Brain (organoid and tissue), 16 donors: ENCODE measurements at places on chromosomes 7 and 10. TPM values are rescaled to one million over a fixed set of nuclear protein-coding genes. Genes with fewer than 3 reads are reported as not detected.

SCIN gene
- 2.5 TPM for polyA plus RNA-seq

TUBB8 gene
- 0.29 TPM for polyA plus RNA-seq

- peak; percentile 72 for DNase-seq
Measured at GRCh38 chr10:67697724-67698131, 1.7 kb upstream of the CTNNA3 start.

GRCh38 chr7:41133690-41134299, 569.1 kb downstream of the INHBA start:
- DNase-seq: peak; percentile 51

DNA sequence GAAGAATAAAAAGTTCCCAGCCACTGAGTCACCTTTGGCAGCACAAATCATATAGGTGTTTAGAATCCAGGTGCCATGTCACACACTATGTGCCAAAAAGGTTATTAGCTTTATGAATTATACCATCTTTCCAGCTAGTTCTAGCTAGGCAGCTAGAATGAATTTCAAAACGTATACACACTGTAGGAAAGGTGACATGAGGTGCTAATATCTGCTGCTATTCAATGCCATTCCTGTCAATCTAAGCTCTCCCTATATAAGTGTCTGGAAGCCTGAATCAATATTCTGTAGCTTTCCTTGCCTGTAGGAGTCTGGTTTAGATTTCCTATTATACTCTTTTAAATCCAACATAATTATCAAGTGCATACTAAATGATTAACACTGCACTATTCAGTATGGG, 868.6 kb downstream of the GATA3 start:
- DNase-seq: no peak

DNA sequence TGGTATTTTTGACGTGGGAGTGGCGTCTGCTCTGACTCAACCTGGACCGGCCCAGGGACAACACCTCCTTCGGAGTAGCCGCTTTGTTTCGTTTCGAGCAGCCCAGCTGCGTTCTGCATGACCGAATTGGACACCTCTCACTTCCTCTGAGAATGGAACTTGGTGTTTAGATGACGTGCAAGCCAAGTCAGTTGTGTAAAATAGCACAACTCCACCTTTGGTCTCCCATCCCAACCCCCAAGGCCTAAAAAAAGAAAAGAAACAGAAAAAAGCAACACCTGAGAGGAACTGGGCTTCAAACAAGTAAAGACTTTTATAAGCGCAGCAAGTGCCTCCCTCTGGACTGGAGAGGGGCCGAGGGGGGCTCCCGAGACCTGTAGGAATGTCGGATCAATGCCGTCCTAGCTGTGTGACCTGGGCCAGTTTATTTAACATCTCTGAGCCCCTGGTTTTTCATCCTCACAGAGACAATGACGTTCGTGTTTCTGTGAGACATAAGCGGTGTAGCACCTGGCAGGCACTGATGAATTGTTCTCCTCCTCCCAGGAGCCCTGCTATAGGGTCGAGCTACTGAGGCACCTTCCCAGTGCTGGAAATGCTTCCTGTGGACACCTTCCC, 52.0 kb upstream of the SMNDC1 start:
- DNase-seq: no peak

GRCh38 chr7:140526787-140527664, 47.7 kb upstream of the MKRN1 start:
- DNase-seq: no peak
